Epithelial cell of proximal tubule (primary cell): ENCODE measurements at places on chromosomes 3 and 15. TPM values are rescaled to one million over a fixed set of nuclear protein-coding genes. Genes with fewer than 3 reads are reported as not detected.

DNA sequence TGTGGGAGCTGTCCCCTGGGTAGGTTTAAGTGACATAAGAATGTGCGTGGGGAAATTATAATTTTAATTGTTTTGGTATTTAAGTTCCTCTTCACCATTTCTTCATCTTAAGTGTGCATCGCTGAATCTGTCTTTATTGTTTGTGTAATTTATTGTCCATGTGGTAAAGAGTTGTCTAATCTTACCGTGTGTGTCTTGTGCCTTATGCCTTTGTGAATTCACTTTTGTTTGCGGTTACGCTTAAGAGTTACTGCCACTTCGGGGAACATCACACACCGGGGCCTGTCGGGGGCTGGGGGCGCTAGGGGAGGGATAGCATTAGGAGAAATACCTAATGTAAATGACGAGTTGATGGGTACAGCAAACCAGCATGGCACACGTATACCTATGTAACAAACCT lies 767 bp downstream of the WDR48 start:
- no peak for DNase-seq

GRCh38 chr3:157533298-157534070 lies 30.3 kb upstream of the VEPH1 start:
- DNase-seq: no peak

- no peak for DNase-seq
These were observed 327.9 kb upstream of the CTNNB1 start for GRCh38 chr3:40871394-40871793.

The P3H2 gene
- total RNA-seq: 75.6 and 107 TPM in 2 replicates
